ENCODE measurements at places on chromosomes 1 and 21. TPM values are rescaled to one million over a fixed set of nuclear protein-coding genes. Genes with fewer than 3 reads are reported as not detected.

The PLCH2 gene
- total RNA-seq, result 29.8 TPM

GRCh38 chr1:244361764-244362473, 89.8 kb downstream of the ADSS2 start:
- peak; percentile 24 for DNase-seq

The LDLRAD1 gene
- 0.55 TPM for total RNA-seq

The ADAM15 gene
- 72.5 TPM for total RNA-seq

- no peak for DNase-seq
Observed at GRCh38 chr1:25023190-25023578, 93.1 kb upstream of the RUNX3 start.

- no peak for DNase-seq
Observed at GRCh38 chr1:53084589-53084971, 22.6 kb downstream of the PODN start.

GRCh38 chr1:117295001-117295400, 72.2 kb upstream of the MAN1A2 start:
- DNase-seq, result no peak

The RIMKLA gene
- total RNA-seq, result 1.4 TPM

DNA sequence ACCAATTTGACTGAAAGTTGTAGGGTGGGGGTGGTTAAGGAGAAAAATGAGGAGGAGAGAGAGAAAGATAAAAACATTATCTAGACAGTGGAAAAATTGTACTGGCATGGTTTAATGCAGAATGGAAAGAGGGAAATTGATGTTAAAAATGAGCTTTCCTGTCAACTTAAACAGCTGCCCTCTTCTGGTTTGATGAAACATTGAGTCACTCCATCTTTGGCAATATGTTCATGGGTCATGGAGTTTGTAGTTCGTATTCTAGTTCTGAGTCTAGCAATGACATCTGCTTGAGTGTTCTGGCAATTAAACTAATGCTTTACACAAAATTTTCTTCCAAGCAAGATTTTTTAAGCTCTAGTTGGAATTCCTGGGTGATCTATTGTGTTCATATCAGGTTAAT, 9.6 kb downstream of the ZNF648 start:
- DNase-seq, result no peak

The NT5C1A gene
- total RNA-seq, result not detected

DNA sequence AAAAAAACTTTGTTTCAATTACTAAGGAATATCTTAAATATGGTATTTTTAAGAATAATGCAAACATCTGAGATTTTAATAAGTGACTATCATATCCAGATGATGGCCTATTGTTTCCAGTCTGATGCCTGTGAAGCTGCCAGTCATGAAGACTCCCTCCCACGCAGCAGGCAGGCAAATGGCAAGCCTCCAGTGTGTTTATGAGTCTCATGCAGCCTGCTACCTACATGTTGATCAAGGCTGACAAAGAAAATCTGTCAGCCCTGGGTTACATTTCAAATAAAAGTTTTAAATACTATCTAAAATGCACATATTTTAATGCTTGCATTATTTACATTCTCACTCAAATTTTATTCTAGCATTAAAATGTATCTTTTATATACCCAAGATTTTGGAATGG, 137.6 kb upstream of the RNPC3 start:
- no peak for DNase-seq

GRCh38 chr1:26537951-26538352, 8.4 kb downstream of the RPS6KA1 start:
- DNase-seq, result no peak

The PDZK1 gene
- total RNA-seq, result not detected

The KPRP gene
- total RNA-seq, result 0.57 TPM

- DNase-seq, result no peak
Observed at GRCh38 chr21:38837806-38838461, 32.2 kb downstream of the ETS2 start.

DNA sequence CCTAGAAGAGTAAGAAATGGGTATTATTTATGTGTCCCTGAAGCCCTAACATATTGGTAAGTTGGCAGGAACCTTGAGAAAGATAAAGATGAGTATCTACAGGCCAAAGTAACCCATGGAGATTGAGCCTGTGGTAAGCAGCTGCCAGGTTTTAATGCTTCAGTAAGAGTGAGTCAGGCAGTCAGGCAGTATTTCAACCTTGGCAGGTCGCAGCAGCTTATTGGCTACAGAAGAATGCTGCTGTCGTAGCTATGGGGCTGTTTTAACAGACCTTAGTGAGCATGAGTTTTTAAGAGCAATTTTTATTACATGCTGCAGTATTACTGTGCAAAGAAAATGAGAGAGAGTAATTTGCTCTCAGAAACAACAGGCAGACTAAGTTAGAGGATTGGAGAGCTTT, 10.3 kb upstream of the SLC30A10 start:
- no peak for DNase-seq

All from prostate gland (tissue), 2 donors.